Stimulated activated CD8-positive, alpha-beta memory T cell treated with anti-CD3 and anti-CD28 coated beads, Interleukin-15, amount 100 ng/mL, for 4 hours (primary cell): ENCODE measurements at places on chromosomes 16 and 17.

GRCh38 chr17:77893144-77894044, 65.1 kb upstream of the TNRC6C start:
- DNase-seq, result no peak

GRCh38 chr16:31451681-31452351, 7.5 kb upstream of the ARMC5 start:
- DNase-seq, result no peak

DNA sequence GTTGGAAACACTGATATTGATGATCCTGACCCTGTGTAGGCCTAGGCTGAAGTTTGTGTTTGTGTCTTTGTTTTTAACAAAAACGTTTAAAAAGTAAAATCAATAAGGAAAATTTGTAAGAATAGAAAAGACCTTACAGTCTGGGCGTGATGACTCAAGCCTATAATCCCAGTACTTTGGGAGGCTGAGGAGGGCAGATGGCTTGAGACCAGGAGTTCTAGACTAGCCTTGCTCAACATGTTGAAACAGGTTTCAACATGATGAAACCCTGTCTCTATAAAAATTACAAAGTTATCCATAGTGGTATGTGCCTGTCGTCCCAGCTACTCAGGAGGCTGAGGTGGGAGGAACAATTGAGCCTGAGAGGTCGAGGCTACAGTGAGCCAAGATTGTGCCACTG, 18.3 kb upstream of the TOM1L1 start:
- no peak for DNase-seq

DNA sequence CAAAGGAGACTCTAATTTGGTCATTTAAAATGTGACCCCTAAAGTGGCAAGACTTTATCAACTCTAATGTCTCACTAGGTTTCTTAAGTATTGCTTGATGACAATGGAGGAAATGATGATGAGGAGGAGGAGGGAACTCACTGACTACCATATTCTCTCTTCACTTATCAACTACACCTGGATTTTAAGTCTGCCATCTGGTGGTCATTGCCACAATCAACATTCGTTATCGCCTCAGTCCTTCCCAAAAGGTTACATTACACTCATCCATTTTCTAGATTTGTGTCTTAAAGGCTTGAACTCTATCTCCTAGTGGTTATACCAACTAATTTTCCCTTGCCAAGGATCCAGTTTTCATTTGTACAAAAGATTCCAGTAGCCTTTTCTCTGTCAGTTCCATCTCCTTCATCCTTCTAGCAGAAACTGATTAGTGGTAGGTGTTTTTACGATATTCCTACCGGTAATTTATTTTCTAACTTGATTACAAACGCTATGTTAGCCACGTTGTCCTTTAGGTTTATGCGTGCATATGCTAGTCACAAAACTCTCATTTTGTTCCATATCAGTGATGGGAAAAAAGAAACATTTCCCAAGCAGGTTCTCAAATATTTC, 114.6 kb upstream of the NOG start:
- DNase-seq, result no peak

DNA sequence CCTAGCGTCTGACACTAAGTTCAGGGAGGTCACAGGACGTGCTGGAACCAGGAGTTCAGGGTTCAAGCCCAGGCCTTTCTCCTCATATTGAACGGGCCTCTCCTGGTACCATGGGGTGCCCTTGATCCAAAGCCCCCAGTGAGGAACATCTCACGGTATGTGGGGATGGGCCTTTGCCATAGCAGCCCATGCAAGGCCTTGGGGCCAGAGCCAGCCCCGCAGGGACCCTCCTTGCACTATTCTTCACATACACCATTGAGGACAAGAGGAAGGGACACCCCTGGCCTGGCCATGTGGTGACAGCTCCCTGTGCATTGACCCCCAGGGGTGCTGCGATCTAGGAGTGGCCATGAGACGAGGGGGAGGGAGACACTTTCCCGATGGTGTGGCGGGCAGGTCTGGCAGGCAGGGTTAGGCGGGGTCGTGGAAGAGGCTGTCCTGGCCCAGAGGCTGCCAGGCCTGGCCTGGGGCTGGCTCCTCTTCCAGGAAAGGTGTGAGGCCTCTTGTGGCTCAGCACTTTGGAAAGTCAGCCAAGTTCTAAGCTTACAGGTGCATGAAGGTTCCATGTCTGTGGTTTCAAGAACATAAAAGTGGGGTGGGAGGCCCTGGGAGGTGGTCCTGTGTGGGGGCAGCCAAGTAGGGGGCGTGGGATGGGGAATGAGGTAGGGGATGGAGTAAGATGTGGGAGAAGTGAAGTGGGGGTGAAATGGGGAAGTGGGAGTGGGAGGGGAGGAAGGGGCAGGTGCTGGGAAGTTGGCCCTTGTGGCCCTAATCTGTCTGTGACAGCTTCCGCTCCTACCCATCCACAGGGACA, 88.7 kb upstream of the CBX4 start:
- DNase-seq, result no peak

DNA sequence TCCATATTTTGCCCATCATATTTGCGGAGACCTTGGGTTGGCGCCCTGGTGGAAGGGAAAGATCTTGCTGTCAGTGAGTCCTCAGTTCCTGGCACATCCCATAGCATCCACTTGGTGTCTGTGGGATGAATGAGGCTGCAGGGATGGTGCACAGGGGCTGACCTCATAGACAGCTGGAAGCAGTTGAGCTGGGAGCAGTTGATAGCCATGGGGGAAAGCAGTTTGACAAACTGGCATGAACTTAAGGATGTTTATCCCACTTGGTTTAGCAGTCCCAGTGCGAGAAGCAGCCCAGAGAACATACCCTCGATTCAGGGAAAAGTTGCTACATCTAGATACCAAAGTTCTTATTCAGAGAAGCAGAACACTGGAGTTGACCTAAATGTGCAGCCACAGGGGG, 80.7 kb downstream of the SNX29 start:
- no peak for DNase-seq

- DNase-seq, result no peak
Observed at GRCh38 chr16:86219655-86220445, 290.5 kb upstream of the FOXF1 start.
